NT2/D1 (cell line): ENCODE measurements at places on chromosomes 6 and 20.

- no peak for DNase-seq
Measured at GRCh38 chr6:128767150-128767549, 115.8 kb upstream of the LAMA2 start.

DNA sequence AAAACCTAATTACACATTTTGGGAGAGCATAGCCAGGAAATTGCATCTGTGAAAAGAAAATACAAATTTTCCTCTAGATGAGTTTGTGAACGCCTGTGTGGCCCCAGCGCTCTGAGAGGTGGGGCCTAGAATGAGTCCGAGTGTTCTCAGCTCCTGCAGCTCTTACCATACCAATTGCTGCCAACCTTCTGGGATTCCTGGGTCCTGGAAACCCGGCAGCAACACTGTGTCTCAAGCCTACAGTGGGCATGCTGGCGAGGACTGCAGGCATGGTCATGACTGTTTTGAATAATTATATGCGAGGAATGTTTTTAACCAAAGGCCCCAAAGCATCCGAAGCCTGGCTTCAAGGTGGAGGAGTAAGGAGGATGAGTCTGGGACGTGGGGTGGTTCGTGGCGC, 90.4 kb downstream of the SERAC1 start:
- DNase-seq: no peak

DNA sequence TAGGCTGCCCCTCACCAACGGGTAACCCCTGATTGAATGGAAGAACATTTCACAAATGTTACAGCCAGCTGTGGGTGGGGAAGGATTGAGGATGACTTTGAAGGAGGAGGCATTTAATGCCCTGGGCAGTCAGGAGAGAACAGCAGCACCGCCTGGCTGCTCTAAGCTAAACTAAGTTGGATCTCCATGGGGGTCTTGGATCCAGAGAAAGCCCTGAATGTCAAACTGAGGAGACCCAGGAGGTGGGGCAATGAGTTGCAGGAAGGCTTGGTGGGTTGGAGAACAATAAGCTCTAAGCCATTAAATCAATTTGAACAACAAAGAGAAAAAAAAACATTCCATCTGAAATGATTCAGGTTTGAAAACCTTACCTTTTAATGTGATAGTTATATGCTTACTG, 35.4 kb downstream of the TMX4 start:
- peak; percentile 72 for DNase-seq

DNA sequence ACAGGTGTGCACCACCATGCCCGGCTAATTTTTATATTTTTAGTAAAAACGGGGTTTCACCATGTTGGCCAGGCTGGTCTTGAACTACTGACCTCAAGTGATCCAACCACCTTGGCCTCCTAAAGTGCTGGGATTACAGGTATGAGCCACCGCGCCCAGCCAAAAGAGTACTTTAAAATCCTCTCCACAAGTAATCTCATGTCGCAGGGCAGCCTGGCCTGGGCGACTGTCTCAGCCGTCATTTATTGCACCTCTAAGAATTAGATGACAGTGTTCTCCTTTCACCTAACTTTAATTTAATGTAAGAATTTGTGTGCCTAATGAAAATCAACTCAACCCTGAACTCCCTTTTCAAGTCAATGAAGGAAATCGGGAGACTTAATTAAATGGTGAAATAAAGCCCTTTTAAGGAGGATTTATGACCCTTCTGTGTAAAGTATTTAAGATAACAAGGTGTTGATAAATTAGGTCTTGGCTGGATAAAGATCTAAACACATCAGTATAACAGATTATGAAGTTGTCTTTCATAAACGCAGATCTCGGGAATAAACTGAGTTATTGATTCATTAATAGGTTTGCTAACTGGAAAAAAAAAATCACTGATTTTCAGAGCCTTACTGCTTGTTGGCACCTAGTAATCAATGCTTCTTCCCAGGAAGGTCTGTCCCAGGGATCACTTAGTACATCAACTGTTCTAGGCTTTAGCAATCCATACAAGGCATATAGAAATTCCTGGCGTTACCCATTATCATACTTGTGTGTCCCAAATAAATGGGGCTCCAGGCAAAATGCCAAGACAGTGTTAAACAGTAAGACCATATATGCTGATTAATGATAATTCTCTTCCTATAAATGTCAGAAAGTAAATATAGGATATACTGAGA, 209.3 kb downstream of the GMDS start:
- no peak for DNase-seq

DNA sequence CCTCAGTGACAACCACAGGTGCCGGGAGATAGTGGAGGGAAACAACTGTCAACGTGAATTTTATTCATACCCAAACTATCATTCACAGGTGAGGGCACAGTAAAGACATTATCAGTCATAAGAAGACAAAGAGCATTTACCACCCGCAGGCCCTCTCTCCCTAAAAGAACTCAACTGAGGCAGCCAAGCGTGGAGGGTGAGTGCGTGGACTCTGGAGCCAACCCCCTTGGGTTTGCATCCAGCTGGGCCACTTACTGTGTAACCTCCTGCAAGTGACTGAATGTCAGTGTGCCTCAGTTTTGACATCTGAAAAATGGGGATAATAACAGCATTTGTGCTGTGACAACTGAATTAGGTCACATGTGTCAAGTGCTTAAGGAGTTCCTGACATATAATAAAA, 70.6 kb upstream of the KCNK16 start:
- DNase-seq: no peak

GRCh38 chr6:3309391-3310050, 50.8 kb downstream of the PSMG4 start:
- no peak for DNase-seq

DNA sequence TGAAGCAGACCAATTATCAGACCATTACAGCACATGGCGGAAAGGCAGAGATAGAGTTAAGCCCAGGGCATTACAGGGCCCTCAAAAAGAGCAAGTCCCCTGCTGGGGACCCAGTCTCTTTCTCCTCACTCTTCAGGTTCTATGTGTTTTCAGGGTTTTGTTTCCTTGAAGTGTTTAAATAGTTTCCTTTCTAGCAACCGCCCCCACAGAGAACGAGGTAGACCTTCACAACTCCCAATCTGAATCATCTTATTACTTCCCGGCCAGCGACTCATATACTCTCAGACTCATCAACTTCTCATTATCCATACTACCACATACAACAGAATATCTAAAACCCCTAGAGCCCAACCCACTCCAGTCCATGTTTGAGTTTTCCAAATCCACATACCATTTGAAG, 526.6 kb upstream of the ARID1B start:
- no peak for DNase-seq

DNA sequence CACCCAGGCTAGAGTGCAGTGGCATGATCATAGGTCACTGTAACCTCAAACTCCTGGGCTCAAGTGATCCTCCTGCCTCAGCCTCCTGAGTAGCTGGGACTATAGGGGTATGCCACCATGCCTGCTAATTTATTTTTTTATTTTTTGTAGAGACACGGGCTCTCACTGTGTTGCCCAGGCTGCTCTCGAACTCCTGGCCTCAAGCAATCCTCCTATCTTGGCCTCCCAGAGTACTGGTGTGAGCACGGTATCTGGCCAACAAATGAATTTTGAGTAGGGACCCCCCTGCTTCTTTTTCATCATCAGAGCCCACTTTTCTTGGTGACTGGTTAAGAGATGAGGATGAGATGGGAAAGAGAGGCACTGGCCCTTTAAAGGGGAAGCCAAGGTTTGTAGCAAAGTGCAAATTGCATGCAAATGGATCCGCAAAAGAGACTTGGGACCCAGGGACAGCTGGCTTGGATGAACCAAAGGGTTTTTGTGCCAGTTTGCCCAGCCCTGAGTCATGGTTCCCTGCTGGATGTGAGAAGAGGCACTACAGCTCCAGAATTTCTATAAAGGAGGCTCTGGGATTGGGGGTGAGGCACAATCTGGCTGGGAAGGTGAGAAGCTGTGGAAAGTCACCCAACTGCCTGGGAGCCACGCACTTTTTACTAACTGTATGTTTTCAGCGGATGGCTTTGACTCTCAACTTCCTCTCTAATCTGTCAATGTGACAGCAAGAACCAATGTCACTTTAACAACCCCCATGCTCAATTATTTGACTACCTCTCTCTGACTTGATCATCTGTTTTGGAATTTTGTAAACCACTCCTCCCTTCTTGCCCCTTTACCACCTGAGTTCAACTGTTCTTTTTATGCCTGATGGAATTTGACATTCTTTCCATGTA, 58.7 kb upstream of the RNF24 start:
- DNase-seq: no peak

GRCh38 chr6:53162606-53163005, 14.0 kb upstream of the GCM1 start:
- no peak for DNase-seq

GRCh38 chr6:33978412-33979150, 167.3 kb downstream of the GRM4 start:
- DNase-seq: no peak

GRCh38 chr20:64056889-64057627, 5.9 kb upstream of the TCEA2 start:
- no peak for DNase-seq

- no peak for DNase-seq
Measured at GRCh38 chr6:154954347-154954746, 40.8 kb upstream of the TIAM2 start.
